ENCODE measurements at places on chromosomes 4 and X.

DNA sequence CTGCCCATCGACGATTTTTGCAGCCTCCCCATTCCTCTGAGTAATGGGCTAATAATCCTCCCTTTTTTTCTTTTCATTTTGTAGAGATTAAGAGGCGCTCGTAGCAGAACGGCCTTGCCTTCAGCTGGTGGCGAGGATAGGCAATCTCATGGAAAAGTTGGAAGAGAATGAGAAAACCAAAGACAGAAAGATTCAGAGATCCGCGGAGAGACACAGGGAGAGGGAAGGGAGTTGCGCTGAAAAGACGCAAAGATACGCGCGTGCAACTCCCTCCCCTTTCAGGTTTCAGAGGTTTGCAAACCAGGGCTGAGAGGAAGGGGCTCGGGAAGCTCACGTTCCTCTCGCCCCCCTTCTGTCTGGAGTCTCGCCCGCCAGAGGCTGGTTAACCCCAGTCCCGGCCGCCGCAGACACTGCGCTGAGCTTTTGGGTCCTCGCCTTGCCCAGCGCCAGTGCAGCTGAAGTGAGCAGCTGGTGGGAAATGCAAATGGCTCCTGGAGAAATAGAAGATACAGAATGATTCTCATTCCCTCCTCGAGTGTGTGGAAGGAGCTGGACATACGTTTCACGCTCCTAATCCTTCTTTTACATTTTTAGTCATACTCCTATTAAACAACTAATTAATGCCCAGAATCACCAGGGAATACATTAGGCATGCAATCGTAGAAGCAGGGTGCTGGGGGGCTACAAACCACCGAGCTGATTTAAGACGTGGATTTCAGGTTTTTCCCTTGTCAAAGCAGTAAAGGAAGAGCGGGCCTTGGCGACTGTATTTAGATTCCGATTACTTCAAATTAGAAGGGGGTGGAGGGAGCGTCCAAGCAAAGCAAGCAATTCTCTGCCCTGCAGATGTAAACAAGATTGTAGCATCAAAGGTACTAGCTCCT is 16.6 kb upstream of the PITX2 start:
- DNase-seq = no peak

DNA sequence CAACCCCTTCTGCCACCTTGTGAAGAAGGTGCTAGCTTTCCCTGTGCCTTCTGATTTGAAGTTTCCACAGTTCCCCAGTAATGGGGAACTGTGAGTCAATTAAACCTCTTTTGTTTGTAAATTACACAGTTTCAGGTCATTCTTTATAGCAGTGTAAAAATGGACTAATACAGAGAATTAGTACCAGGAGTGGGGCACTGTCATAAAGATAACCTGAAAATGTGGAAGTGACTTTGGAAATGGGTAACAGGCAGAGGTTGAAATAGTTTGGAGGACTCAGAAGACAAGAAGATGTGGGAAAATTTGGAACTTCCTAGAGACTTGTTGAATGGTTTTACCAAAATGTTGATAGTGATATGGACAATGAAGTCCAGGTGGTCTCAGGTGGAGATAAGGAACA is 131.0 kb upstream of the HAND2 start:
- no peak for DNase-seq

- no peak for DNase-seq
These were observed 404.8 kb downstream of the NLGN4X start for GRCh38 chrX:5823903-5824302.

DNA sequence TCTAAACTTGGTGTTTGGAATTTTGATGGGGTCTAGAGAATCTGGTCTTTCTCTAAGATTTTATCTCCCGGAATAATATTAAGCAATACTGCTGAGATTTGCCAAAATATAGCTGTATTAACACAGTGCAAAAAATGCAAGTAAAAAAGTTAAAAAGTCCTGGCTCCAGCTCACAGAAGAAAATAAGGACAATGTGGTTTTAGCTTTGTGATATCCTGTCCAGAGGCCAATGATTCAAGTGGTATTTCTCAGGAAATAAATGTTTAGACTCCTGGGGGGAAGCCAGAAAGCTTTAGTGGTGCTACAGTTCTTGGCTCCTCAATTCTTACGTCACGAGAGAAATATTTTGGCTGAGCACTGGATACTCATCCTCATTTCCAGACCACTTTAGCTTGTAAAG is 40.9 kb upstream of the IL13RA2 start:
- peak; percentile 86 for DNase-seq

DNA sequence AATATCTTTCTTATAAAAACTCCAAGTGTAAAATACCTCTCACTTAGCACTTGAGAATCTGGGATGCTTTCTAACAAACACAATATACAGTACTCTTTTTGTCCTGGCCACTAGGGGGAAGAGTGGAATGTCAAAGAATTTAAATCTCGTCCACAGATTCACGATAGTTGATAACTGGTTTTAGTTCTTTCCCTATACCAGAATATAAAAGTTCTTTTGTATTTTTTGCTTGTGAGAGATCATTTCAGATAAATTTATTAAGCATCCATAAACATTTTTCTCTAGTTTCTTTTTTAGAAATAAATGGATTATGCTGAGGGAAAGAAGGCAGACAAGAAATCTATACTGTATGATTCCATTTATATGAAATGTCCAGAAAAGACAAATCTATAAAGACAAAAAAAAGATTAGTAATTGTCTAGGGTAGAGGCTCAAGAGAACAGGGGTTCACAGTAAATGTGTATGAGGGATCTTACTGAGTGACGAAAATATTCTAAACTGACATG is 50.4 kb downstream of the MGARP start:
- peak; percentile 56 for DNase-seq

DNA sequence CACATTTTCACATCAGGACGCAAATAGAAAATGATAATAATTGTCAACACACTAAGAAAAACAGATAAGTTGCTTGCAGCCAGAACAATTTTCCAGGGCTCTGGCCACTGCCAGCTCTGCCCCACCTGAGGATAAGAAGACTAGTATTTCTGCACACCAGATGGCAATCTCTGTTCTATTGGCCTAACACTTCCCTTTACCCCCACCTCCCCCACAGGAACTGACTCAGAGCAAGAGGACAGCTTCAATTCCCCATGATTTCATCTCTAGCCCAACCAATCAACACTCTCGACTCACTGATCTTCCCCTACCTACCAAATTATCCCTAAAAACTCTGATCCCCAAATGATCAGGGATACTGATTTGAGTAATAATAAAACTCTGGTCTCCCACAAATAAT is 164.0 kb downstream of the SMARCA1 start:
- no peak for DNase-seq

GRCh38 chr4:84689197-84689596 is 106.3 kb downstream of the CDS1 start:
- DNase-seq = no peak

DNA sequence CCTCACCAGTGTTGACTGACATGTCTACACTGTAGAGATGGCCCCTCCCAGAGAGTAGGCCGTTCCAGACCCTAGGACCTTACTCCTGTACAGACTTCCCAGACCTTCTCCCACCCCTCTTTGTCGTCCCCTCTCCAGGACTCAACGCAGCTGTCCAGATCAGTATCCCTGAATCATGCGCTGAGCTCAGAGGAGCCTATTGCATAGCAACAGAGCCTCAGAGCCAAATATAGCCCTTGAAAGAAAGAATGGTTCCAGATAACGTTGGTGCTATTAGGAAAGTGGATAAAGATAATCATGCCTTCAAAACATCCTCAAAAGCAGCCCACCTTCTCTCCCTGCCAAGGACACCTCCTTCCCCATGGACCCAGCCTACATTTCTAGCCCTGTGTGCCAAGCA is 27.8 kb upstream of the NXF3 start:
- DNase-seq = no peak

- no peak for DNase-seq
These were observed 84.8 kb downstream of the IL15 start for GRCh38 chr4:141721174-141721573.

DNA sequence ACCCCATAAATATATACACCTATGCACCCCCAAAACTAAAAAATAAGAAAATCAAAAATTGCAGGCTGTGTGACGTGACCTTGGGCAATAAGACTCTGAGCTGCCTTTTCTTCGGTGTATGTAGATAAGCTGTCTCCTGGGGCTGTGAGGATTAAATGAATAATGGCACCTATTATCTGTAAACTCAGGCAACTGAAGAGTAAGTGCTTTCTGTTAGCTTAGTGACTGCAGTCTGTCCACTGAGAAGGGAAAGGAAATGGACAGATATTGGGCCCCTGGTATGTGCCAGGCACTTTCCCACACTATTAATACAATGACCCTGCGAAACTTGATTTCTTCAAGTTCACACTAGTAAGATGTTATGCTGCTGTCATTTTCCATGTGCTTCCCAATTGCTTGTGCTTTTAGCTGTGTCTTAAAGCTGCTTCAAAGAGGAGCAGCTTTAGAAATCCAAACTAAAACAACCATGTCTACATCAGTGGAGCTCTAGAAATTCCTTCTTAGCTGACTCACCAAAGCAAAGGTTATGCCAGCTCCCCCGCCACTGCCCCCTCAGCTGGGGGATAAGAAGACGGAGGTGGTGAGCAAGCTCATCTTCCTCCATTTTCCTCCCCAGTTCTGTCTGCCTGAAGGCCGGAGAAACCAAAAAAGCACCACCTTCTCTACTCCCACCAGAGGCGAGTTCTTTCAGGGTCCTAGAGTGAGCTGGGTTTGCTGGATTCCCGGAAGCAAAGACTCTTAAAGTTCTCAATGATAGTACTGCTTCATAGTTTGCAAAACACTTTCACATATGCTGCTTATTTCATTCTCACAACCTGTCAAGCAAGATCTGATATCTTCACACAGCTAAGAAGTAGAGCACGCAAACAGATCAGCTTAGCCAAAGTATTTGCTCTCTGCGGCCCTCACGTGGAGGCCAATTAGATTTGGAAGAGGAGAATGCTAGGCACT is 8.8 kb upstream of the DGAT2L6 start:
- no peak for DNase-seq

DNA sequence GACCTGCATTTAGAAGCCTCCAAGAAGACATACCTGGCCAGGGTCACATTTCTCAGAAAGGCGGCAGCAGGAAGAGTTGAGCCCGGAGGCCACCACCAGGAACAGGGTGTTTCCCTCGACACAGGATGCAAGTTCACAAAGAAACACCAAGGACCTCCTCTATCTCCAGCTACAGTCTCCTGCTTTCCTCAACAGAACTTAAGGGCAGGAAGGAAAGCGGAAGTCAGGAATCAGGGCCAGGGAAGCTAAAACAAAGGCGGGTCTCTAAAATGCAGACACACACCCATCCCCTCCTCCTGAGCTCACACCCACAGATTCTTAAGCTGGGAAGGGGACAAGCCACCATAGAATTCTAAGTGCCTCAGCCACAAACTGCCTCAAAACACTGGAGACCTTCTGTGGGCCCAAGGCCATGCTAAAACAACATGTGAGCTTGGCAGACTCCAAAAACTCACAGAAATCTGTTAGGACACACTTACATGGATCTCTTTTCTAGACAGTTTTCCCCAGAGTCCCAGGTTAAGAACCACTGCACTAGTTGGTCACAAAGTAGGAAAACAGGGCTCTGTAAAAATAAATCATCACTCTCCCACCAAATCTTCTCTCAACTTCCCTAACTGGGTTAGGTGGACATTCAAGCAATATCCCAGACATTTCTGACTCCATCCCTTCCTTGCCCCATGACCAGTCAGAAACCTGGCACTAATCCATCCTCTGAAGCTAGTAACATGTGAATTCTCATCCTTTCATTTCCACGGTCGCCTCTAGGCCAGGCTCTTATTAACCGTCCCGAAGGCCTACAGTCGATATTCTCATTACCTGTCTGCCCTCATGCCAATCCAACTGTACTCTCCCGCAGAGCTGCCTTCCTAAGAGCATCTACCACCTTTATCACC is 163.2 kb downstream of the APBB2 start:
- no peak for DNase-seq

- no peak for DNase-seq
These were observed 2.3 kb downstream of the PLAC8 start for GRCh38 chr4:83112231-83112630.

Data from stromal cell of bone marrow (primary cell).